CD4-positive, alpha-beta T cell treated with Interleukin-15 for 4 hours (primary cell): ENCODE measurements at places on chromosomes 1 and 21.

DNA sequence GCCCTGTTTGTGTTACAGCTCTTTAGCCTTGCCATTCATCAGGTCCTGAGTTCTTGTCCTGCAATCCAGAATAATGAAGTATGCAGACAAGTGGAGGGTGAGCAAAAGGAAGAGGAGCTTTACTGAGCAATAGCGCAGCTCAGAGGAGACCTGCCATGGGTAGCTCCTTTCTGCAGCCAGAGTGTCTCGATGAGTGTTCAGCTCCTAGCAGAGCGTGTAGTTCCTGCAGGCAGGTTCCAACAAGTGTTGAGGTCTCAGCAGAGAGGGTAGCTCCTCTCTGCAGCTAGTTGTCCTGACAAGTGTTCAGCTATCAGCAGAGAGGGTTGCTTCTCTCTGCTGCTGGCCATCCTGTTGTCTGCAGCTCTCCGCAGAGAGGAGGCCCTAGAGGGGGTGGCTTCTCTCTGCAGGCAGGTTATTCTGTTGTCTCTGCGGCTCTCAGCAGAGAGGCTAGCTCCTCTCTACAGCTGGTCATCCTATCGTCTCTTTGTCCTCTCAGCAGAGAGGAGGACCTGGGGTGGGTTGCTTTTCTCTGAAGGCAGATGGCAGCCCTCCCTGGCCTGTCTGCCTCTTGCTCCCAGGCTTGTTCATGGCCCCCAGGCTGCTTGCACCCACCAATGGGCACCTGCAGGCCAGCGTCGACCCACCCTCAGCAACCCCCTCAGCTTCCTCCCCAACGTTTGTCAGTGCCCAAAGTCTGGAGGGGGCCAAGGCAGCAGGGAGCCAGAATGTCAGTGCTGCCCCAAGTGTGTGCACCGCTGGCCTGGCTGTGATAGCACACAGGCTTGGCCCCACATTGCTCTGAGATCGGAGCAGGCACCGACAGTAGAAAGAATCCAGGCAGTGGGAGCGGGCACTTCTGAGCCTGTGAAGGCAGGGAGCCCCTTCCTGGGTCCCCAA lies 112.5 kb upstream of the RUNX3 start:
- no peak for DNase-seq

- no peak for DNase-seq
Measured at GRCh38 chr1:153357853-153358690, at the start of gene S100A9. Gene S100A9, plus strand, starts transcription at chr1:153357854. Its CDS starts 430 bp downstream, at chr1:153358284.

DNA sequence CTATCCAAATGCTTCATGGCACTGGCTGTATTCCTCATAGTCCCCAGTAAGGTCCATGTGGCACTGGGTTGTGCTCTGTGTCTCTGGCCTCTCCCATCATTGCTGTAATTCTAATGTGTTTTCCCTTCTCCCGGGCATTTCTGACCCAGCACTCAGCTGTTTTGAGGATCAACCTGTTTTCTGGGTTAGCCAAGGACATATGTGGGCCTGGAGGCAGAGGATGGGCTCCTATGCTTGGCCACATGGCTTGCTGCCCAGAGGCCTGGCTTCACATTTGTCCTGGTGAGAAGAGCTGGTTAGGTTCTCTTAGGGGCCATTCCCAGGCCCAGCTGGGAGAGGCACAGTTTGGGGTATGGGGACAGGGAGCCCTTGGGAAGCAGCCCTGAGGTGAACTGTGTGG lies 103.1 kb downstream of the FAM78B start:
- no peak for DNase-seq

GRCh38 chr1:156942176-156942575 lies 21.7 kb downstream of the LRRC71 start:
- DNase-seq = no peak

GRCh38 chr1:21956720-21957552 lies 19.8 kb upstream of the HSPG2 start:
- peak; percentile 66 for DNase-seq

GRCh38 chr1:180540697-180541594 lies 17.8 kb upstream of the OVAAL start:
- DNase-seq = no peak

DNA sequence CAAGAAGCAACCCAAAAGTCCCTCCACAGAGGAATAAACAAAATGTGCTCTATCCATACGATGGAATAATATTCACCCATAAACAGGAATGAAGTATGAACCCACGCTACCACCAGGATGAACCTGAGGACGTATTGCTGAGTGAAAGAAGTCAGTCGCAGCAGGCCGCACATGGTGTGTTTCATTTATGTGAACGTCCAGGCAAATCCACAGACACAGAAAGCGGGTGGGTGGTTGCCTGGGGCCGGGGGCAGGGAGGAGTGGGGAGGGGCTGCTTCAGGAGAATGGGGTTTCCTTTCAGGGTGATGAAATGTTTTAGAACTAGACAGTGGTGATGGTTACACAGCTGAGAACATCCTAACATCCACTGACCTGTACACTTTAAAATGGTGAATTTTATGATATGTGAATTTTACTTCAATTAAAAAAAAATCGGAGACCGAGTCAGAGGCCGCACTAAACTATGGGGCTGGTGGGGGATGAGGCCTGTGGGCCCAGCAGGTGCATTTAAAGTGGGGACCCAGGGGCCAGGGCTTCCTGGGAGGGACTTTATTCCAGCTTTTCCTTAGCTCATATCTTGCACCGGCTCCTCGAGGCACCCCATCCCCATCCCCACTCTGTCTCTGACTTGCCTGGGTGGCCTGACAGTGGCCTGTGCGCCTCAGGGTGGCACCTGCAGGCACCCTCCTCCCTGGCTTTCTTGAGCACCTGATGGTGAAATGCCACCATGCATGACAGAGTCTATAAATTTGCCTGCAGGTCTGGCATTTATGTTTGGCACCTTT lies 392.6 kb upstream of the VAMP3 start:
- DNase-seq = no peak

GRCh38 chr21:15688016-15688415 lies 41.8 kb upstream of the USP25 start:
- no peak for DNase-seq

GRCh38 chr1:169201084-169201619 lies 94.7 kb downstream of the ATP1B1 start:
- DNase-seq = no peak

DNA sequence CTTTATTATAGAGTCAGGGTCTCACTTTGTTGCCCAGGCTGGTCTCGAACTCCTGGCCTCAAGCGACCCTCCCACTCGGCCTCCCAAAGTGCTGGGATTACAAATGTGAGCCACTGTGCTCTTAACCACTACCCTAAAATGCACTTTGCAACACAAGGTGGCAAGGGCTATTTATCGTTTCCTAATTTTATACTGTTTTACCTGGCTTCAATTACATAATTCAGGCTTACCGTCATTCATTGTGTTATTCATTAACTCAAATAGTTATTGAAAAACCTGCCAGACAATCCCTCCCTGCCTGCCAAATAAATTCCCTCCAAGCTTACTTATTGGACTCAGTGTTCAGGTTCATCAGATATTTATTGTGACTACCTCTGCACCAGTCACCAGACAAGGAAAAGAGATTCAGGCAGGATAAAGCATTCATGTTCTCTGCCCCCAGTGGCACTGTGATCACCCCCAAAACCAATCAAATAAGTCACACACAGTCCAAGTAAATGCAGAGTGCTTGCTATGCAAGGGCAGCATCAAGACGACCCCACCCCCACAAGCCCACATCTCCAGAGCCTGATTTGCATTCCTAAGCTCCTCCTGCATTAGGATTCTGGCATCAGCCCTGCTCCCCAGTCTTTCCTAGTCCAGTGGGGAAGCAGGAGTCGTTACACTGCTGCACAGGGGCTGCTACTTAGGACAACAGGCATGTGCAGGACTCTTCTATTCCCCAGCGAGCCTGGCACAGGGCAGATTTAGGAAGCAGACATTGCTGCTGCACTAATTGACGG lies 8.1 kb downstream of the PAQR7 start:
- no peak for DNase-seq

GRCh38 chr21:34810786-34811185 lies 142.0 kb downstream of the CLIC6 start:
- no peak for DNase-seq

DNA sequence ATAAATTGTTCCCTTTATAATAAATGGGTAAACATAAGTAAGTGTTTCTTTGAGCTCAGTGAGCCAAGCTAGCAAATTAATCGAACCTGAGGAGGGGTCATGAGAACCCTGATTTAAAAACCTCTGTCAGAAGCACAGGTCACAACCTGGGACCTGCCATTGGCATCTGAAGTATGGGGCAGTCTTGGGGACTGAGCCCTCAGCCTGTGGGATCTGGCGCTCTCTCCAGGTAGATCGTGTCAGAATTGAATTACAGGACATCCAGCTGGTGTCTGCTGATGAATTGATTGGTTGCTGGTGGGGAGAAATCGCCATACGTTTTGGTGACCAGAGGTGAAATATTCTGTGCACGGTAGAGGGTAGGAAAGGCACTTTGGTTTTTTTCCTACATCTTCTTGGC lies 17.5 kb downstream of the UCK2 start:
- DNase-seq = no peak

DNA sequence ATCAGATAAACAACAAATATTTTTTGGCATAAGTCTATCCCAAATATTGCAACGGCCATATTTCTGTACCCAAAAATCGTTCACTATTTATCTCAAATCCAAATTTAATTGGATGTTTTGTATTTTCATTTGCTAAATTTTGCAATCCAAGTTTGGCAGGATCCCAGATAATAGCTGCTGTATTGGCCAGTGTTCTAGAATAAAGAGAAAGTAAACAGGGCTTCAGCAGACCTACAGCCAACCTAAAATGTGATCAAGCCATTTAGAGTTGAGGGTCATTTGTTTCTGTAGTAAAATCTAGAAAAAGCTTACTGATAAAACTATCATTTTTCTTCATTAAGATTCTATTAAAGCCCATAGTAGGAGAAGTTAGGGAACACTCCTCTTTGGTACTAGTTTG lies 506.6 kb upstream of the PTBP2 start:
- DNase-seq = no peak

GRCh38 chr21:31425138-31425537 lies 81.1 kb upstream of the TIAM1 start:
- no peak for DNase-seq

DNA sequence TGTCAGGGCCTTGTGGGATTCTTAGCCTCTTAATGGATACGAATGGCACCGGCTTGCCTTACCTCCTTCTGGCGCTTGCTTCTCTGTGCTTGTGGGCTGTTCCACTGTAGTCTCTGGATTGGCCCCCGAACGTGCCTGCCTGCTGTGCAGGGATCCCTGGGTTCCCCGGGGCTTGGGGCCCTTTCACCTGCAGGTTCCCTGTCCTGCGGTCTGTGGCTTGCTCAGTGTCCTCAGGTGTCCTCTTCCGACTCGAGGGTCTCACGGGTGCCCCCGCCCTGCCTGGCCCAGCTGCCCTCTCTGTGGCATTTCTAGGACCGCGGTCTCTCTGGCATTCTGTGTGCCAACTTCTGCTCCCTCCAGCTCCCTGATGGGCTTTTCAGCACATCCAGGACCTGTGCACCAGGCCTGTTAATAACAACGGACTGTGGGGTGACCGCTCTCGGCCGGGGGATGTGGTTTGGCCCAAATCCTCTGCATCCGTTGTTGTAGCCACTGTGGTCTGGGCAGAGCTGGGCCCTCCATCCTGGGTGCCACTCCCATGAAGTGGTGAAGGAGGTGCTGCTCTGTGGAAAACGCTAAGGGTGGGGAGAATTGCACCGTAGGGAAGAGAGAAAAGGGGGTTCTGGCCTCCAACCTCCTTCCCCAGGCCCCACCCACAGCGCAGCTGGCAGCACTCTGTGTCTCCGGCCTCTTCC lies 12.4 kb downstream of the COL18A1 start:
- no peak for DNase-seq

DNA sequence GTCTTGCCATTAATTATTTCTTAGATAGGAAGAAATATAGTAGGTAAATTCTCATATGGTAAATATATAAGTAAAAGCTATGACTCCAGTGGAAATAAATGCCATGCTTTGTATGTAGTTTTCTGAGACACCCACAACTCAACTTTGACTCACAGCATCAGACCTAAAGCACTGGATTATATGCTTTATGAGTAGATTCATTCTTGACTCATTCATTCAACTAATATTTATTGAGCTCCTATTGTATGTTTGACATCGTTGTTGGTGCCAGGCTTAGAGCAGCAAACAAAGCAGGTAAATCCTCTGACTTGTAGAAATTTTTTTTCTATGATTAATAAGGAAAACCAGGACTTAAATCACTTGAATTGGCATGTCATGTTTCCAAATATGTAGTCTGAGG lies 211.4 kb downstream of the PTPRC start:
- no peak for DNase-seq

GRCh38 chr1:25795211-25795610 lies 4.8 kb upstream of the SELENON start:
- DNase-seq = no peak

- no peak for DNase-seq
Measured at GRCh38 chr1:162360874-162361260, 15.8 kb downstream of the SPATA46 start.

GRCh38 chr1:204947338-204947737 lies 76.7 kb downstream of the NFASC start:
- no peak for DNase-seq

GRCh38 chr1:230308039-230308438 lies 118.1 kb downstream of the PGBD5 start:
- DNase-seq = no peak

GRCh38 chr1:6601923-6602668 lies 573 bp downstream of the KLHL21 start:
- no peak for DNase-seq

DNA sequence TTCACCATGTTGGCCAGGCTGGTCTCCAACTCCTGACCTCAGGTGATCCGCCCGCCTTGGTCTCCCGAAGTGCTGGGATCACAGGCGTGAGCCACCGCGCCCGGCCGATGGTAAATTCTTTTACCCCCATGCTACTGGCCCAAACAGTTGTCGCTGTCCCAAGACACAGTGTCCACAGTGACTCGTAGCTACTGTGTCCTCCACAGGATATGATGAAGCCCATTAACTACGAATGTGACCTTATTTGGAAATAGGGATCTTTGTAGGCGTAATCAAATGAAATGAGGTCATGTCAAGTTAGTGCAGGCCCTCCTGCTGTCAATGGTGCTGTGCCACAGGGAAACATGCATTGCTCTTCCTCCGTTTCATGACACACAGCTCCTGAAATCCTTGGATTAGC lies 8.5 kb downstream of the FNDC10 start:
- no peak for DNase-seq

DNA sequence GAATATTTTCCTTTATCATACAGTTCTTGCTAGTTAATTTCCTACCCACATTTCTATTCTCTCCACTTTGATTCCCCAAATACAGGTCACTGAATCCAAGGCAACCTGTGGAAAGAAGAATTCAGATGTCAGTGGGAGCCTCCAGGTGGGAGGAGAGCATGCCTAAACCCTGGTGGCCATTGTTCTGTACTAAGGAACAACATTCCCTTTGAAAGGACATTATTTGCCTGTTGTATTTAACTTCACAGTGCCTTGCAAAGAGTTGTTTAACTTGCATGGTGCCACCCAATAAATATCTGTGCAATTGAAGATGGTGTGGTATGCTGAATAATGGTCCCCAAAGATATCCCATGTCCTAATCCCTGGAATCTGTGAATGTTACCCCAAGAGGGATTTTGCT lies 21.3 kb downstream of the NPHS2 start:
- no peak for DNase-seq

- DNase-seq = no peak
Measured at GRCh38 chr1:17765444-17766411, 10.6 kb downstream of the ACTL8 start.

GRCh38 chr1:192601567-192601966 lies 26.0 kb downstream of the RGS1 start:
- no peak for DNase-seq
